ENCODE measurements at places on chromosomes 11 and 22.

DNA sequence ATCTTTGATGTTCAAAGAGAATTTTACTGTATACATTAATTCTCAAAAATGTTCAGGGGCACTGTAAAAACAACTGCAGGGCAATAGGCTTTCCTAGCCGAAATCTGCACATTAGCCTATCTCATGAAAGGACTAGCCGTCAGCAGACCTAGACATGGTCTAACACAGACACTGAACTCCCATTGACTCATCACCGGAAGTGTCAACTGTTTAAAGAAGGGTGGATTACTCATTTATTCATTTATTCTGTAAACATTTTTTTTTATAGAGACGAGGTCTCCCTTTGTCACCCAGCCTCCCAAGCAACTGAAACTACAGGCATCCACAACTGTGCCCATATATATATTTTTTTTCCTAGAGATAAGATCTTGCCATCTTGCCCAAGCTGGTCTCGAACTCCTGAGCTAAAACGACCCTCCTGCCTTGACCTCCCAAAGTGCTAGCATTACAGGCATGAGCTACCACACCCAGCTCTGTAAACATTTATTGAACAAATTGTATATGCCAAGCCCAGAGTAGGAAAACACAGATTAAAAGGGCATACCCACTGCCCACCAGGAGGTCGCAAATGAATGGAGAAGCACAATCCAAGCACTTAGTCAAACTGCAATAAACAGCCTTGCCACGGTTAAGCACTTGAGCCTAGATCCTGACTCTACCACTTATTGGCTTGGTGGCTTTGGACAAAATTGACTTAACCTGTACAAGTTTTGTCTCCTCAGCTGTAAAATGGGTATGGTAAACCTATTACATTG lies 26.6 kb downstream of the RAB30 start:
- no peak for DNase-seq

DNA sequence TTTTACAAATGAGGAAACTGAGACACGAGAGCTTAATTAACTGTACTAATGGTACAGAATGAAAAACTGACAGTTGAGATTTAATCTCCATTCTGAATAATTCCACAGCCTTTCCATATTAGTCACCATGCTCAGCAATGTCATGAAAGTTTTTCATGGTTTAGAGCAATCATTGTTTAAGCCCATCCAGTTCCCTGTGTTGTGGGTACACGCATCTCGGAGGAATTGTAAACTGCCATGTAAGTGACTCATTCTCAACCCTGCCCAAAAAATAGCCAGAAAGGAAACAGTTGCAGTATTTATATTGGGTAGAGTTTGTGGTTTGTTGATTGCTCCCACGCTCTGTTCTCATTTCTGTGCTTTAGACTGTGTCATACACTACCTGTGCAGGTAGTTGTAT lies 1790.8 kb downstream of the LRRC4C start:
- no peak for DNase-seq

DNA sequence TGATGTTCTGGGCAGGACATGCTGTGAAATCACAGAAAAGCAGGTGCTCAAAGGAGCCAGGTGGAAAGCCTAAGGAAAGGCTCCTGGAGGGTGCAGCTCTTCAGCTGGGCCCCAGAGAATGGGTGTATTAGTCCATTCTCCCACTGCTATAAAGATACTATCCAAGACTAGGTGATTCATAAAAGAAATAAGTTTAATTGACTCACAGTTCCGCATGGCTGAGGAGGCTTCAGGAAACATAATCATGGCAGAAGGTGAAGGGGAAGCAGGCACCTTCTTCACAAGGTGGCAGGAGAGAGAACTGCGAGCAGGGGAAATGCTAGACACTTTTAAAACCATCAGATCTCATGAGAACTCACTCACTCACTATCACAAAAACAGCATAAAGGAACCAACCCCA lies 43.1 kb upstream of the DEUP1 start:
- no peak for DNase-seq

GRCh38 chr11:16335236-16335962 lies 20.9 kb downstream of the SOX6 start:
- DNase-seq: no peak

DNA sequence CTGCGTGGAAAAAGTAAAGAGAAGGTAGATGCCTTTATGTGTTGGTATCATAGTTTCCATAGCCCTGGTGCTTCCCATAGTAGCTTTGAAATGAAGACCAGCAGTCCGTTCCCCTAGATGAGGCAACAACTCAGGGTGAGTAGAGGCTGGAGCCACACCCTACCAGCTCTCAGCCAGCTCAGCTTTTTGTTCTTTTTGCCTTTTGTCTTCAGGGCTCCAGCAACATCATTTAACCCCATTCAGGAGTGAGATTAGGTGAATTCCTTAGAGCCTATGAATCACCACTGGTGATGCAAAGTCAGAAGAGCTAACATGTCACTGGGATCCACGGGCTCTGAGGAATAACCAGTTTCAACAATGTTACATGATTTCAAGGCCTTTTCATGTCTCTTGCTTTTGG lies 14.0 kb upstream of the SESN3 start:
- no peak for DNase-seq

- DNase-seq: no peak
Measured at GRCh38 chr11:42171046-42171445, 711.6 kb upstream of the LRRC4C start.

GRCh38 chr11:109894242-109894641 lies 198.9 kb upstream of the ZC3H12C start:
- no peak for DNase-seq

GRCh38 chr11:121870206-121871045 lies 245.6 kb downstream of the BLID start:
- DNase-seq: no peak

GRCh38 chr22:24359452-24360120 lies 67.8 kb upstream of the ADORA2A start:
- DNase-seq: no peak

DNA sequence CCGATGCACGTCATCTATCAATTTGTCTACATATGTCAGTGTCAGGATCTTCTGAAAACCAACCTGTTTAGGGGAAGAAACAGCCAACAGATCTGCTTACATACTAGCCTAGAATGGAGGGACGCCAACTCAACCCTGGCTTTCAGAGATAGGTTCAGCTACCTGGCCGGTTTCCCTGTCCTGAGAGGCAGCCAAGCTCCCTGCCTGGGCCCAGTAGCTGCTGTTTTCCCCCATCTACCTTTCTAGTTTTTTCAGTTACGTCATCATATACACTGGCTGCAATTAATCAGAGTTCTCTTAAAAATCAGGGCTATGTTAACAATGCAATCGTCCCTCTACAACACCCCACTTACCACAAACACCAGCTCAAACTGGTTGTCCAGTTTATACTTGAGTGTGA lies 1.0 kb downstream of the SRPRA start:
- DNase-seq: no peak

- DNase-seq: no peak
Measured at GRCh38 chr22:39178206-39179111, 26.0 kb upstream of the CBX7 start.

DNA sequence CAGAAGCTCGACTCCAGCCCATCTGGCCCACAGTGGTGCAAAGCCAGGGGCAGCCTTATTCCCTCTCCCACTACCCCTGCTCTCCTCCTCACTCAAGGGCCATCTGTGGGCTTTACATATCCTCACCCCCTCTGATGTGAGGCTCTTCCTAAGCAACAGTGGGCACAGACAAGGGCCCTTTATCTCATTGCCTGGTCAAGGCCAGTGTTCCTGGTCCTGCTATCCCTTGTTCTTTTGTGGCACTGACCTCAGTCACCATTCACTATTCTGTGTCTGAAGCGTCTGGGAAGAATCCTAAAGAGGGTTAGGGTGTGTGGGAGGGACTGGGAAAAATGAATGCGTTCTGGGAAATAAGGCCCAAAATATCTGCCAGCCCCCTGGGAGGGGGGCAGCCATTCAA lies 7.3 kb downstream of the DNAL4 start:
- DNase-seq: no peak

DNA sequence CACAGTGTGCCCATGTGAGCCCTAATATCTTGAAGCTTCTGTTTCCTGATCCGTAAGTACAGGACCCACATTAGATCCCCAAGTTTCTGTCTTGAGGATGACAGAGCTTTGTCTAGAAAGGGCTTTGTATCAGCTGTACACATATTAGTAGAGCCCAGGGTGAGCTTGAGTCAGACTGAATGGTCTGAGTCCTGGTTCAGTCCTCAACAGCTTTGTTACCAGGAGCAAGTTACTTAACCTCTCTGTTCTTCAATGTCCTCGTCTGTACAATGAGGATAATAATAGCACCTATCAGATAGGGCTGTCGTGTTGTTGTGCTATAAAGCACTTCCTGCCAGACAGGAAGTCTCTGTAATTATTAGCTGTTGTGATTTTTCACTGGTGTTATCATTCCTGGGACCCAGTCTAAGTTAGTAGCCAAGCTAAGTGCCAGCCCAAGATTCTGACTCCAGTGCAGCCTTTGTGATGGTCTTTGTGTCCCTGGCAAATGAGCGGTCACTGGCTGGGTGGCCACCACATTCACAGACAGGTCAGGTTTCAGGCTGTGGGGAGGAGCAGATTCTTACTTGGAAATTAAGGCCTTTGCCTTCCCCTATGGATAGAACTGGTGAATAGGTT lies 6.8 kb downstream of the TOM1 start:
- no peak for DNase-seq

DNA sequence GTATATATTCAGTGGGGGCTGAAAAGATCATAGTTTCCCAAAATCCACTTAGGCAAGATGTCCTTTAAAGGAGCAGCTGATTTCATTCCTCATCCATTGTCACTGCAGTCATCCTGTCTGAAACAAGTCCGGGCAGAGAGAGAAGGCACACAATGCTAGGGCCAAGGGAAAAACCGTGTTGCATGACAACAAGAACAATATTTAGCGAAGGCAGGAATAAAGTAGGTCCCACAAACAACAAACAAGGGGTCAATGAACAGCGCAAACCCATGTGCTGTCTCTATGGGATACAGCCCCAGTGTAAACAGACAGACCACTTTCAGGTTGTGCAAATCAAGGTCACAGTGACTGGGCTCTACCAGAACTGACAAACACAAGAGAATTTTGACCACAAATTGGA lies 9.0 kb downstream of the PAMR1 start:
- no peak for DNase-seq

DNA sequence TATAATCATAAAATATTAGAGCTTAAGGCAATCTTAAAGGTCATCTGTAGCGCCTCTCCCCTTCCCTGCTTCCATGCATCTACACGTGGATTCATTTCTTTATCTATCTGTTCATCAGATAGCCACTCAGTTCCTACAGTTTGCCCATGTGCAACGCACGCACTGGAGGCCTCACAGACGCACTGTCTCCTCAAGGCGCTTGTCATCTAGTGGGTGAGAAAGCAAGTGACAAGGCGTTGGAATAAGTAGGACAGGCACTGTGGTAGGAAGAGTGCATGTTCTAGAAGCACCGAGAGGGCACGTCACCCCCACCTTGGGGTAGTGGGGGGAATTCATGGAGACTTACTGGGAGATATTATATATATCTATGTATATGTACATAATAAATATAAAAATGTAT lies 20.8 kb upstream of the JAM3 start:
- DNase-seq: no peak

DNA sequence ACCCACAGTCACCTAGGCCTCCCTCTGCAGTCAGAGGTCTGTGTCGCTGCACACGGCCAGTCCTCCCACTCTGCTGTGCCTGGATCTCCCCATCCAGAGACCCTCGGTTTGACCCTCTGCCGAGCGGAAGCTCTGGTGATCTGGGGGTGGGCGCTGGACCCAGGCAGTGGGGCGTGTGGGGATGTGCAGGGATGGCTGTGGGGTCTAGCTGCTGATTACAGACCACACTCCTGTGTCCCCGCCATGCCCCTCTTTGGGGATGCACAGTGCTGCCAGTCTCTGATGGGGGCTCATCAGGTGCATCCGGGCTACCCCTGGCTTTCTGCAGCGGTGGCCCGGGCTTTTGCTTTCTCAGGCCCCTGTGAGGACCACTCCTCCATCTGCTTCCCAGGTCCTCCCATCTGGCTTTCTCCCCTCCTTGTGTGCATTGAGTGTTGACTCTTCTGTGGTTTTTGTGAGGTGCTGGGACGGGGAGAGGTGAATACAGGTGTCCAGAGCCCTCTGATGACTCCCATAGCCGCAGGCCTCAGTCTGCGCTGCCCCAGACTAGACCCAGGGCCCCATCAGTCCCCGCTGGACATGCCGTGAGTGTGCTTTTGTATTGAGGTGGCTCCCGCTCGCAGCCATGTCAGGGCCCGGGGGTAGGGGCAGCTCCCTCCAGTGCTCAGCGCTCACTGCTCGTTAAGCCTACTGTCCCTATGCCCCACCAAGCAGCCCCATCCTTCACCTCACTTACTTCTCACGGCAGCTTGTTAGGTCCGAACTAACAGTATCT lies 251.6 kb downstream of the TBC1D22A start:
- DNase-seq: no peak

DNA sequence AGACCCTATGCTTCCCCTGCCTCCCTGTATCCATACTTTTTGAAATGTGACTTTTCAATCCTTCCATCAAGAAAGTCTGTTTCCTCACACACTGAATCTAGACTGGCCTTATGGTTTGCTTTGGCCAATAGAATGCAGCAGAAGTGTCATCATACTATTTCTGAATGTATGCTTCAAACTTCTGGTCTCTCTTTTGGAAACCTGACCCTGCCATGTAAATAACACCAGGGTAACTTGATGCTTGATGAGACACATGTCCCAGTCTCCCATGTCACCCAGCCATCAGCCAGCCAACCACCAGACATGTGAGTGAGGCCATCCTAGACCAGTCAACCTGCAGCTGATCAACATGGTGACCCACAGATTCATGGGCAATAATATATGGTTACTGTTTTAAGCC lies 29.7 kb upstream of the CAVIN3 start:
- DNase-seq: no peak

- no peak for DNase-seq
Measured at GRCh38 chr22:19060356-19061009, 61.7 kb downstream of the DGCR2 start.

GRCh38 chr11:121304759-121305158 lies 12.2 kb downstream of the SC5D start:
- no peak for DNase-seq

GRCh38 chr22:40758390-40758789 lies 60.8 kb downstream of the SLC25A17 start:
- no peak for DNase-seq

DNA sequence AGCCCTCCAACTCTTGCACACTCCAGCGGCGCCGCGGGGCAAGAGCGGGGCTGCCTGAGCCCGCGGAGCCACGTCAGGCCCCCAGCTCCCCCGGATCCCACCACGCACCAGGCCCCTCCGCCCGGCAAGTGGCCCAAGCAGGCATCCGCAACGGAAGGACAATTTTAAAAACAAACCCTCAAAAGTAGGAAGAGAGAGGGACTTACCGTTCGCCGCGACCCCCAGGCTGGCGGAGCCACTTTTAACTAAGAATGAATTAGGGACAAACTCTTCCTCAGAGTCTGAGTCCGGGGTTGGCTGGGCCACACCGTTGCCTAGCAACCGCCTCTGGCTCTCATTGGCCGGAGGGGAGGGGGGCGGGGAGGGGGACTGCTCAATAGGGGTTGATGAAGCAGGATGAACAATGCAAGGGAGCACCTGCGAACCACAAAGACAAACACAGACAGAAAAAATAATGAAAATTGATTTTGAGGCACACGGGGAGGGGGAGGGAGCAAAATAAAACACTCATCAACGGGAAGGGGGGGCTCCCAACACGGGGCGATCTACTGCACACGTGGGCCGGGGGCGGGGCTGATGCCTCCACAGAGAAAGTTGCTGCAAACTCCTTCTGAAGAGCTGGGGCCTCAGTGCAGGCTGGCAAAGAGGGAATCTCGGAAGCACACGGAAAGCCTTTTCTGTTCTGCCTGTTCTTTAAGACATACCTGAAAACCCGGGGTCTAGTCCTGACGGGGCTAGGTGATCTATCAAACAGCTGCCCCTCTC lies 387.5 kb upstream of the NARS2 start:
- DNase-seq: no peak

- DNase-seq: no peak
Measured at GRCh38 chr11:121652971-121653370, 200.2 kb upstream of the SORL1-AS1 start.

Data from iPS DF 6.9 (cell line).